ENCODE measurements at places on chromosomes 3 and 15. TPM values are rescaled to one million over a fixed set of nuclear protein-coding genes. Genes with fewer than 3 reads are reported as not detected.
A peak's percentile ranks its signal among the peaks of the same experiment; 100 is the strongest.

- DNase-seq: no peak
- H3K4me3 ChIP-seq: no peak overlapping the region
- H3K36me3 ChIP-seq: no peaks in the 10 kb centered on the region
- no peak overlapping the region for H3K27ac ChIP-seq
Observed at GRCh38 chr3:156209631-156210335, 89.4 kb downstream of the KCNAB1 start.

DNA sequence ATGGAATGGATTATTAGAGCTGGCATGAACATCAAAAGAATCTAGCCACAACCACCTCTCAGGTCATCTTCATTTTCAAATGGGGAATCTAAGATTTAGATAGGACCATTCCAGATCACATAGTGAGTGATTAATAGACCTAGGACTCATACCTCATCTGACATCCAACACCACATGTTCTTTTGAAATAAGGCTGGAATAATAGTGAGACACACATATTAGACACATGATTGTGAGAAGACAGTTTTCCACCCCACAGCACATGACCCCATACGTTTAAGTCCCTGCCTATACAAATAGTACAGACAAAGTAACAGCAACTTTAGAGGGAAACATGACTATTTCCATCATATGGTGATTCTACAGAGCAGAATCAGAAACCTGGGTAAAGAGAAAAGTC is 344.7 kb upstream of the TPRG1 start:
- no peak for DNase-seq
- H3K36me3 ChIP-seq: no peaks in the 10 kb centered on the region
- no peak overlapping the region for H3K4me3 ChIP-seq
- H3K27ac ChIP-seq: no peak overlapping the region
- no peaks in the 10 kb centered on the region for H3K4me1 ChIP-seq

DNA sequence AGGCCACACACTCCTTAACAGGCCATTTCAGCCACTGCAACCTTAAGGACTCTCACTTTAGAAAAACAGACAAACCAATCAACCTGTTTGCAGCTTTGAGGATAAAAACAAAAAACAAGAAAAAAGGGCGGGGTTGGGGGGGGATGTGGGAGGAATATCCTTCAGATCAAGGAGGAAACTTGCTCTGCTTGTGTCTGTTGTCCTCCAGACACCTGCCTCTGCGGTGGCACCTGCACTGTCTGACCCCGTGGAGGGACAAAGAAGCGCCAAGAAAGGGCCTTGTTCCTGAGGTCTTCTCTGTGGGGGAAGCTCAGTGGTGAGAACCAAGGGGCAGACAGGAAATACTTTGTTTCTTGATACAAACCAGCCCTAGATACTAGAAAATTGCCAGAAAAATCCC is 70.5 kb downstream of the POLR2M start:
- H3K4me3 ChIP-seq: no peak overlapping the region
- H3K36me3 ChIP-seq: no peaks in the 10 kb centered on the region

DNA sequence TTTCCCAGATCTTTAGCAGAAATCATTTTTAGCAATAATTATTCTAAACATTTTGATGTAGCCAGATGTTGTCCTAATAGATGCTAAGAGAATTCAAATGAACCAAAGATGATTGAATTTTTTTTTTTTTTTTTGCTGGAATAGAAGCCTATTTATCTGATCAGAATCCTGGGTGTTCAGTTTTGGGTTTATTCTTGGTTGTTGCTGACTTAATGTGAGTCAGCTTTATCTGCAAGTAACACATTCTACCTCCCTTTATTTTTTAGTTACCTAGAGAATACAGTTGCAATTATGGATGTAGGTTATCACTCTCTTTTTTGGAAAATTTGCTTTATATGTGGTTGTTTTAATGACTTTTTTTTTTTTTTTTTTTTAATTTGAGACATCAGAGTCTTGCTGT is 6.4 kb downstream of the CEP97 start:
- H3K4me3 ChIP-seq: no peak overlapping the region
- H3K4me1 ChIP-seq: peaks cover 12% of the 10 kb centered on the region
- DNase-seq: no peak
- H3K27ac ChIP-seq: no peak overlapping the region
- peaks cover 48% of the 10 kb centered on the region for H3K36me3 ChIP-seq
- H3K27me3 ChIP-seq: no peaks in the 10 kb centered on the region

DNA sequence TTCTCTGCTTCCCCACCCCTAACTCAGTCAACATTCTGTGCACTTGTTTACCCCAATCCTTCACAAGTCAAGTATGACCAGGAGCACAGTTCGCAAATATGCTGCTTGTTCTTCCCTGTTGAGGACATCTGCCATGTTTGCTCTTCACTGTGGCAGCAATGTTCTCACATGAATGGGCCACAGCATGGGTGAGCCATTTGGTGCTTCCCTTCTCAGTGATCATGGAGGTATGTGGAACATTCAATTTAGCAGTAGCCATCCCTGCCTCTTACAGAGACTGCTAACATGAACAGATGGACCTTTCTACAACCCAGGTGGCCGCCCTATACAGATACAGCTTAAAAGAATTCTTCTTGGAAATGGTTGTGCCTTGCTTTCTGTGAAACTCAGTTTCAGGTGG is 660.1 kb upstream of the SGO1 start:
- no peaks in the 10 kb centered on the region for H3K4me1 ChIP-seq
- no peaks in the 10 kb centered on the region for H3K36me3 ChIP-seq
- no peaks in the 10 kb centered on the region for H3K27me3 ChIP-seq
- no peak overlapping the region for H3K4me3 ChIP-seq
- DNase-seq: no peak

- no peaks in the 10 kb centered on the region for H3K4me1 ChIP-seq
- DNase-seq: no peak
- no peak overlapping the region for H3K27ac ChIP-seq
- no peak overlapping the region for H3K4me3 ChIP-seq
- no peaks in the 10 kb centered on the region for H3K36me3 ChIP-seq
- H3K27me3 ChIP-seq: no peaks in the 10 kb centered on the region
Observed at GRCh38 chr15:39238443-39238842, 342.4 kb upstream of the THBS1 start.

GRCh38 chr15:60531801-60532200 is 52.9 kb upstream of the ICE2 start:
- DNase-seq: no peak
- no peak overlapping the region for H3K27ac ChIP-seq
- H3K36me3 ChIP-seq: peaks cover 9% of the 10 kb centered on the region
- H3K4me3 ChIP-seq: no peak overlapping the region
- H3K27me3 ChIP-seq: no peaks in the 10 kb centered on the region

- DNase-seq: no peak
- H3K4me3 ChIP-seq: no peak overlapping the region
- H3K27me3 ChIP-seq: no peaks in the 10 kb centered on the region
- H3K4me1 ChIP-seq: no peaks in the 10 kb centered on the region
- H3K27ac ChIP-seq: no peak overlapping the region
Observed at GRCh38 chr3:120894316-120895057, 13.5 kb upstream of the STXBP5L start.

DNA sequence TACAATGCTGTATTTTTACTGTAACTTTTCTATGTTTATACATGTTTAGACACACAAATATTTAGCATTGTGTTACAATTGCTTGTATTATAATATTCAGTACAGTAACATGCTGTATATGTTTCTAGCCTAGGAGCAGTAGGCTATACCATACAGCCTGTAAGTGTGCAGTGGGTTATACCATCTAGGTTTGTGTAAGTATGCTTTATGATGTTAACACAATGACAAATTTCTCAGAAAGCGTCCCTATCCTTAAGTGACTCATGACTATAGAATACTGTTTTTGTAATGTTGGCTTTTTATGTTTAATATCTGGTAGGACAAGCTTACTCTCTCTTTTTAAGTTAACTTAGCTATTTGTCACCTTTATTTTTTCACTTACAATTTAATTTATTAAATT is 127.5 kb upstream of the THRB start:
- H3K36me3 ChIP-seq: no peaks in the 10 kb centered on the region
- no peaks in the 10 kb centered on the region for H3K27me3 ChIP-seq
- DNase-seq: no peak
- no peak overlapping the region for H3K27ac ChIP-seq
- no peaks in the 10 kb centered on the region for H3K4me1 ChIP-seq

DNA sequence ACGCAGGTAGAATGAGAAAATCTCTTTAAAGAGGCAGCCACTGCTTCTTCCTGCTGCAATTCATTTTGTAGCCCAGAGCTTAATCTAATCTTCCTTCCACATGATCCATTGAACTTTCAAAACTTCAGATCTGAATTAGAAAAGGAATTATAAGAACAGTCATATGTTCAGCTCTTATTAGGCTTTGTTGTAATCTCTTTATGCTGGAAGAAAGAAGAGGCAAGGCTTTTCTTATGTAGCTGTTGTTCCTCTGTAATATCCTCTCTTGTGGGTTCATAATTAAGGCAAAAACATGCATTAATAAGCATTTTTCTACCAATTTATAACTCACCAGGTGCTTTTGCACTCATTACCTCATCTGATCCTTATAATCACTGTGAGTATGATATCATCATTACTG is 634.9 kb upstream of the CFAP20DC start:
- no peak overlapping the region for H3K27ac ChIP-seq
- no peaks in the 10 kb centered on the region for H3K36me3 ChIP-seq
- no peaks in the 10 kb centered on the region for H3K4me1 ChIP-seq
- no peak overlapping the region for H3K4me3 ChIP-seq

GRCh38 chr15:68428431-68428940 is 3.5 kb downstream of the ITGA11 start:
- DNase-seq: no peak
- no peaks in the 10 kb centered on the region for H3K4me1 ChIP-seq
- H3K4me3 ChIP-seq: no peak overlapping the region
- H3K27ac ChIP-seq: no peak overlapping the region

GRCh38 chr3:129974833-129975704 is 549 bp downstream of the TRH start:
- no peak overlapping the region for H3K27ac ChIP-seq
- peaks cover 8% of the 10 kb centered on the region for H3K27me3 ChIP-seq
- H3K4me1 ChIP-seq: peaks cover 8% of the 10 kb centered on the region
- DNase-seq: peak; percentile 13
- H3K36me3 ChIP-seq: no peaks in the 10 kb centered on the region

DNA sequence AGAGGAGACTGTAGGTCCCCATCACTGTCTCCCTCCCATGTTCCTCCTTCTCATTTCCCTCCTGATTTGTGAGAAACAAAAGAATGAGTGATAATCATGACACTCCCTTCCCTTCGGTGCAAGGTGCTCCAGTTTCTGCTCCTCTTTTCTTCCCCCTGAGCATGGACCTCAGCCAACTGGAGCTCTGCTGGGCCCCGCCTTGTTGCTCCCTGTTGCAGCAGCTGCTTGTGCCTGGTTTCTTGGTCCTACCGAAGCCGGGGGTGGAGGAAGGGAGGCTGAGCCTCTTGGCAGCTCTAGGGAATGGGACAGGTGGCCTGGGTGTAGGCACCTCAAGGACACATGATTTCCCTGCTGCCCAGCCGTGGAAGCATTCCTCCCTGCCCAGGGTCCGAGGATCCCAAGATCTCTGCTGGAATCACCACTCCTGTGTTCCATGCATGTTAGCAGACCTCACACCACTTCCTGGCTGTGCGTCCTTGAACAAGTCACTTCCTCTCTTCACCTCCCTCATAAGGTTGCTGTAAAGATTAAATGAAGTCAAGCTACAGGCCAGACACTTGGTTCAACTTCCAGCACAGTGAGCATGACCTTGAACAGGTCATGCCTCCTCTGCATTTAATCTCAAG is 131.6 kb upstream of the ABHD17C start:
- no peaks in the 10 kb centered on the region for H3K4me1 ChIP-seq
- no peak for DNase-seq
- no peak overlapping the region for H3K4me3 ChIP-seq
- H3K36me3 ChIP-seq: no peaks in the 10 kb centered on the region
- H3K27ac ChIP-seq: no peak overlapping the region

DNA sequence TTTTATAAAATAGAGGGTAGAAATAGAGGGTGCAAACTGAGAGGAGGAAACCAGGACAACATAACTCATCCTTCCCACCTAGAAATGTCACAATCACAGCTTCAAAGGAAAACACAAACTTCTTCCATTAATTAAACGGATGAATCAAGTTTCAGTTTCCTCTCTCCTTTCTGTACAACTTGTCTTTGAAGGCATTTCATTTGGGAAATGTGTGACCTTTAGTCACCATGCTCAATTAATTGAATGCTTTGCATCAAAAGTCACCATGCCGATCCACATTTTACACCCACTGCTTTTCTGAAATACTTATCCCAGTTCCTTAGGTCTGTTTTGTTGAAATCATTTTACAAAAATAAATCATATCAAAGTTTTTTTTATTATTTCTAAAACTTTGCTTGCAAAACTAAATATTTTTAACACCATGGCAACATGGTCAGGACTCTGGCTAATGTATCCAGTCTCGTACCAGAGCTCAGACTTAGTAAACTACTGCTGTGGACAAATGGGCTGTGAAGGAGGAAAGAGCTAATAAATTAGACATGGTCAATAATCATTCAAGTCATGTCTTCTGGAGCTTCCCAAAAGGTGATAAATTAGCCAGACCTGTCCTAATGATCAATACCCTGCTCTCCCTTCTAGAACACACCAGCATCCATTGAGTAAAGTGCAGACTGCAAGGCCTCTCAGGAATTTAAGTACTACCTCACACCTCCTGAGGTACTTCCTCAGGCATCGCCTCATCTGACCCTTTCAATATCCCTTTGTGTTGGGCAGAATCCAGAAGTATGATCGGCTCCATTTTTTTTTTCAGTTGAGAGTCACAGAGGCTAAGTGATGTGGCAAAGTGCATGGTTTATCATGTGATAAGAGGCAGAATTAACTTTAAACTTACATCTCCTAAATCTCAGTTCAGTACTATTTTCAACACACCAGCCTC is 161.3 kb downstream of the GREM1 start:
- no peak overlapping the region for H3K27ac ChIP-seq
- no peaks in the 10 kb centered on the region for H3K4me1 ChIP-seq
- H3K27me3 ChIP-seq: no peaks in the 10 kb centered on the region
- no peak for DNase-seq
- no peaks in the 10 kb centered on the region for H3K36me3 ChIP-seq

DNA sequence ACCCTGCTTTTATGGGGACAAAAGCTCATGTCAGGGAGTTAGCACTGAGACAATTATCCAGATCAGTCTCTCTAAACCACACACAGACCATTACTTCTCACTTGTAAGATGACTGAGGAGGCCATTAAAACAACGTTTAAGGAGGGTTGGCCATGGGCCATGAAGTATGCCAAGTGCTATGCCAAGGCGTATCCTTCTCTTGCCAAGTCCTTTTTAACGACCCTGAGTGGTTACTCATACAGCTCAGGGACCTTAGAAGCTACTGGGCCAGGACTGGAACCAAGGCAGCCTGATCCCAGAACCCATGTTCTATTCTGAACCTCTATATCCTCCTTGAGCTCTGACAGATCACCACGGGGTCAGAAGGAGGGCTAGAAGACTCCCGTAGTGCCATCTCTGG is 50.0 kb downstream of the NMNAT3 start:
- H3K27ac ChIP-seq: no peak overlapping the region
- H3K4me1 ChIP-seq: no peaks in the 10 kb centered on the region
- no peak overlapping the region for H3K4me3 ChIP-seq
- H3K36me3 ChIP-seq: no peaks in the 10 kb centered on the region

- no peaks in the 10 kb centered on the region for H3K27me3 ChIP-seq
- H3K4me1 ChIP-seq: peaks cover 20% of the 10 kb centered on the region
- peak overlapping the region; percentile 98 for H3K27ac ChIP-seq
- no peak for DNase-seq
- peak overlapping the region; percentile 72 for H3K4me3 ChIP-seq
Observed at GRCh38 chr15:75456710-75457109, 5.2 kb upstream of the SIN3A start.

The ATP2B2 gene
- polyA plus RNA-seq: not detected

The HOMER2 gene
- polyA plus RNA-seq: not detected

The BRPF1 gene
- polyA plus RNA-seq: 3.0 TPM

The KBTBD12 gene
- polyA plus RNA-seq: not detected

The NEK11 gene
- 3.8 TPM for polyA plus RNA-seq

Measured in CD4-positive, alpha-beta memory T cell (primary cell).